ENCODE measurements at places on chromosomes 4 and X.

GRCh38 chr4:38069271-38069760 lies 109.1 kb downstream of the PTTG2 start:
- DNase-seq = no peak

DNA sequence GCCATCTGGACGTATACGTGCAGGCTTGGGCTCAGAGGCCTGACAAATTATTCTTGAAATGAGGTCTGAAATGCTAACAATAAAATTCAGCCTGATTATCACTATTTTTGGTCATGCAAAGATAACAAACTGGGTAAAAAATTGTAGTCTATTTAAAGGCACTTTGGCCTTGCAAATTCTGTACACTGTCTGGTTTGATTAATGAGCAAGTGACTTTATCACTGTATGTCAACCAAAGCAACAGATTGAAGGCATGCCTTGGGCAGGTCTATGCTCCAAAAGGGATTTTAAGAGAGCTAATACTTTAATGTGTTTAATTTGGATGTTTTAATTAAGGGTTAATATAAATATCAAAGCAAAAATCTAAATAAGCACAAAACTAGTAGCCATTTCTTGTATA lies 1034.9 kb upstream of the GRID2 start:
- DNase-seq = no peak

- DNase-seq = no peak
Measured at GRCh38 chr4:113692809-113693411, 68.6 kb downstream of the CAMK2D start.

- DNase-seq = no peak
Measured at GRCh38 chr4:8326206-8326605, 56.7 kb downstream of the HTRA3 start.

GRCh38 chr4:137370206-137370633 lies 162.1 kb downstream of the PCDH18 start:
- no peak for DNase-seq

DNA sequence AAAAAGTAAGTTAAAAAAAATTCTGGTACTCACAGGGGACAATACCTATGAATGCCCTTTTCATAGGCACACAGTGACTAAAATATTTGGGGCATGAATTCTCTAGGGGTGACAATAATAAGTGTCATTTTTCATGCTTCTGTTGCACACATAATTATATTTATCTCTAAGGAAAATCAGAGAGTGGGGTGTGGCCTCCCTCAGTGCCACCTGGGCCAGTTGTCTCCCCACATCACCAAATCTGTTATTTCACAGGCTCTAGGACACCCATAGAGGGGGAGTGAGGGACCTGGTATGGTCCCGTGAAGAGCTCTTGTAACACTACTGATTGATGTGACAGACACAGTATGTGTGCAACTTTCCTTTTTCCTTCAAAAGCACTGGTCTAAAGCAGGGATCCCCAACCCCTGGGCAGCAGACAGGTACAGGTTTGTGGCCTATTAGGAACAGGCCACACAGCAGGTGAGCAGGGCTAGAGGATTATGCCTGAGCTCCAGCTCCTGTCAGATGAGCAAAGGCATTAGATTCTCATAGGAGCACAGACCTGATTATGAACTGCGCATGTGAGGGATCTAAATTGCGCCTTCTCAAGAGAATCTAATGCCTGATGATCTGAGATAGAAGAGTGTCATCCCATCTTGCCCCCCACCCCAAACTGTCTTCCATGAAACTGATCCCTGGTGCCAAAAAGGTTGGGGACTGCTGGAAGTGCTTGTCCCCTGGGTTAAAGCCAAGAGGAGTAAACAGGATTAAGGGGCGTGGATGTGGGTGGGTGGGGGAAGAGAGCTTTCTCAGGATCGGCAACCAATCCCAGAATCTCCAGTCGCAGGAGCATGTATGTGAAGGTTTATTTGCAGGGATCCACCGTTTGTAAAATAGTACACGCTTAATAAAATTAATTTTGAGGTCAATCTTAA lies 856 bp downstream of the SLC9B1 start:
- no peak for DNase-seq

GRCh38 chr4:150323406-150324325 lies 245.4 kb downstream of the DCLK2 start:
- no peak for DNase-seq

GRCh38 chrX:106939566-106939965 lies 19.4 kb downstream of the CLDN2 start:
- DNase-seq = no peak

DNA sequence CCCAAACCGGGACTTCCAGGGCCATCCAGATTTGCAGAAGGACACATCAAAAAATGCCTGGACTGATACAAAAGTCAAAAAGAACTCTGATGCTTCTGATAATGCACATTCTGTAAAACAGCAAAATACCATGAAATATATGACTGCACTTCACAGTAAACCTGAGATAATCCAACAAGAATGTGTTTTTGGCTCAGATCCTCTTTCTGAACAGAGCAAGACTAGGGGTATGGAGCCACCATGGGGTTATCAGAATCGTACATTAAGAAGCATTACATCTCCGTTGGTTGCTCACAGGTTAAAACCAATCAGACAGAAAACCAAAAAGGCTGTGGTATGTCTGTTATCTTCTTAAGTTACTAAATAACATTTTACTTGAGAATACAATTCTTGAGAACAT lies 9.2 kb downstream of the PLK4 start:
- DNase-seq = no peak

- DNase-seq = no peak
Measured at GRCh38 chr4:105461621-105462382, 12.1 kb downstream of the PPA2 start.

DNA sequence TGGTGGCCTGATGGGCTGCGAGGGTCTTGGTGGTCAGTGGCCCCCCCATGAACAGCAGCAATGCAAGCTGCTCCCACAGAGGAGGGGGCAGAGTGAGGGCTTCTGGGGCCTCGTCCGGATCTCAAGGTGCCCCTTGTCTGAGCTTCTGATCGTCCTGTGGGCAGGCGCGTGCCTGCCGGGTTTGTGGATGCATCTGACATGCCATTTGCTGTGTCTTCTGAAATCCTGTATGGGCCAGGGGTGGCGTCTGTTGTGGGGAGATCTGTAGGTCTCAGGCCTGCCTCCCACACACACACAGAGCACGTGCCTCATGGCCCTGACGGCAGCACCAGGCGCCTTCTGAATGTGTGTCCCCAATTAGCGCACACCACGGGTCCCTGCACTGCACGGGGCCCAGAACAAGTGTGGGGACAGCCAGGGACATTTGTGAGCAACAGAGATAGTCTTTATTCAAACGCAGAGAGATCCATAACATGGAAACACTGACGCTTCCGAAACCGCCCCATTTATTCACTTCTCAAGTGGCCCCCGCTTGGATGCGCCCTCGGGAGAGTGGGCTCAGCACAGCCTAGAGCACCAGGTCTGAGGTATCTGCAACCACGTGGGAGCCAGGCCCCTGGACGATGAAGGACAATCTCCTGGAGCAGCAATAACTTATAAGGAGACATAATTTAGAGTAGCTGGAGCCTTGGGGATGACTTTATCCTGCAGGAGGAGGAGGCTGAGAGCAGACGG lies 5.7 kb downstream of the SPON2 start:
- DNase-seq = peak; percentile 22

DNA sequence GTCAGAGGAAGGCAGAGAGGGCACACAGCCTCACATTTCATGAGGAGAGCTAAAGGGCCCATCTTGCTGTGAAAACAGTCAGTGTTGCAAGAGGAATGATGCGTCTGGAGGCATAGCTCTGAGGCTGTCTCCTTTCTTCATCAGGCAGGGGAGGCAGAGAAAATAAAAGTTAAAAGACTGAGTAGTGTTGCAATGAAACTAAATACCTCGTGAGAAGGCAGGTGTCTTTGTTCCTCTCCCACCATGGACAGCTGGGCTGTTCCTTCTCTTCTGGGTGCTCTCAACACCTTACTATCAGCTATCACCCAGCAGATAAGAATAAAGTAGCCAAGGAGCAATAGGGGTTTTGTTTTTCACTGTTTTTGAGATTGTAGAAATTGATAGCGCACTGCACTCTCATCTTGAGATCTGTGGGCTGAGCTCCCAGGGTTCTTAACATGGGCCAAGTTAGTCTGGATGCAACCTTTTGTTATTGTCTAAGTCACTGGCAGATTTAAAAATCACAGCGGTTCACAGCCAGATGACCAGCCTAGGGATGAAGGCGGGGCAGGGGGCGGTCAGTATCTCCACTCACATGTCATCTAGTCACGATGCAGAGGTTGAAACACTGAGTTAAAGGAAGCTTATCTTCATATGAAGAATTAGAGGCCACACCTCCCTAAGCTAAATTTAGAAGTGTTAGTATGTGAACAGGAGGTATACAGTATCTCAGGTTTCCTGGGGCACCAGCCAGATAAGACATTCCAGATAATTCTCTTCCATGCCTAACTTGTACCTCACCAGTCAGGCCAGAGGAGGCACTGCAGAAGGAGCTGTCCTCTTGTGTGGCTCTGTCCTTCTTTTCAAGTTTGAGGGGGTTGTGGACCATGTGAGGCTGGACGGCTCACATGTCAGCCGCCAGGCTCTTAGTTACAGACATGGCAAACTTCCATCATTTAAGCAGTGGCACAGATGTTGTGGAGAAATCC lies 36.9 kb downstream of the PARM1 start:
- DNase-seq = no peak

DNA sequence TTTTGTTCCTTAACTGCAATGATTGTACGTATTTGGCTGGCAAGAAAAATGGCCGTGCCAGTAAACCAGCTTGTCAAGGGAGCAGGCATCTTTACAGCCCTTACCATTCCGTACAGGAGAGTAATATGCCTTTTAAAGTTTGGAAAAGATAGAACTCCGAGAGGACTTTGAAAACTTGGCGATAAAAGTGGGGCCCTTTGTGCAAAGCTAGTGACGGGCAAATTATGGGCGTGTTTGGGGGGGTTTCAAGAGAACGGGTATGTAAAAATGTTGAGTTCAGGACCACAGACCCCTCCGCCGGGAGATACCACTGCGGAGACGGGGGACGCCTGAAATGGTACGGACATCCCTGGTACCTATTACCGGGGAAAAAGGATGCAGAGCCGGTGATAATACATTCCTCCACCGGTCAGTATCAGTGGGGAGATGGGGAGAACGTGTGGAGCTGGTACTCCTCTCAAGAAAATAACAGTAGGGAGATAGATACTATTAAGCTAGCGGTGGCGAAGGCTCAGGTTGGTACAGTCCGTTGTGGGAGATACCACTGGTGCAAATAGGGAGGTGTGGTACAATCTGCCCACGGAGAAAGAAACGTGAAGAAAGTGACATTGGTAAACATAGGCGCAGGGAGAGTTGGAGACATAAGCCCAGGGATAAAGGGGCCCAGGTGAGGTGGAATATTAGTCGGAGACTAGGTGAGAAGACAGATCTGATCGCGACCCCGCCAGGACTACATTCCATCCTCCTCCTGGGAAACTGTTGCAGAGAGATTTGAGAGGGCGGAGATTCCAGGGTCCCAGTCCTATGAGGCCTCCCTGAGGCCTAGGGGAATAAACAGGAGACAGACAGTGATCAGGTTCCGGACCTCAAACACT lies 14.5 kb downstream of the SPACA5 start:
- peak; percentile 84 for DNase-seq

DNA sequence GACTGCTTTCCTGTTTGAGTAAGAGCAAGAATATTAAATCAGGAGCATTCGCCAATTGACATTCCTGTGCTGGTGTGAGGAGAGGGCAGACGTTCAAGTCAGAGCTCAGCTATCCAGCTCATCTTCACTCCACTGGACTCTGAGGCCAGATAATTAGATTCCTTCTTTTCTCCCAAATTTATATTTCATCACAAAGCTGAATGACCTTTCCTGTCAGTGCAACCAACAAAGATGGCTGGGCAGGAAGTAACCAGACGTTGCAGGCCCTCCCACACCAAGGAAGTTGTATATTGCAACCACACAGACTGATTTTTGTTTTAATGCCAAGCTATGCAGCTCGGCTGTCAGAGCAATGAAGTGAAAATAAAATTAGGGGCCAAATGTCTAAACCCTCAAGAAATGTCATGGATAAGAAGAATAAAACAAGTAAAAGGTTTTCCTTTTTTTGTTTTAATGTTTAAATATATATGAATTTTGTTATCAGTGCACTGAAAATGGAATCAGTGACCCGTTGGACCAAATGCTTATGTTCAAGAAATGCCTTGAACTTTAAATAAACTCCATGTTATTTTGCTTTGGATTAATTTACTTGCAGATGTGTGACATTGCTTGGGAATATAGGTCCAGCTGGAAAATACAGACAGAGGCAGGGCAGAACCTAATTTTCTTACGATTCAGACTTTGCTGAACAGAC lies 578.9 kb upstream of the FAT1 start:
- no peak for DNase-seq

GRCh38 chr4:142202404-142203332 lies 566.3 kb downstream of the IL15 start:
- peak; percentile 41 for DNase-seq

DNA sequence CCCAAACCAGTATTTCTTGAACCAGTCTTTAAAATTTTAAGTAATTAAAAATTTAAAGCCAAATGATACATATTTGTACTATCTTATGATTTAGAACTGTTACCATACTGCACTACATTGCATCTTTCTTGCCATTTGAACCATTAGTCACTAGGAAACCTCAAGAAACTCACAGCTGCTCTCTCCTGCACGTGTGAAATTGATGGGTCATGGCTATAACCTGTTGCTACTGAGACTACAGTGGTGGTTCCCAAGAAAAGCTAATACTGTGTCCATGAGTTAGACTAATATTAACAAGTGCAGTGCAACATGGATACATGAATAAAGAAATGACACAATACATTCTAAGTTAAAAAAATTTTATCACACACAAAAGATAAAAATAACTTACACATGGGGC lies 88.4 kb downstream of the PDE5A start:
- DNase-seq = no peak

- DNase-seq = no peak
Measured at GRCh38 chrX:130165181-130165702, 399 bp downstream of the AIFM1 start.

GRCh38 chr4:4762909-4763821 lies 96.3 kb upstream of the MSX1 start:
- no peak for DNase-seq

GRCh38 chr4:11769434-11769833 lies 340.7 kb upstream of the HS3ST1 start:
- no peak for DNase-seq

DNA sequence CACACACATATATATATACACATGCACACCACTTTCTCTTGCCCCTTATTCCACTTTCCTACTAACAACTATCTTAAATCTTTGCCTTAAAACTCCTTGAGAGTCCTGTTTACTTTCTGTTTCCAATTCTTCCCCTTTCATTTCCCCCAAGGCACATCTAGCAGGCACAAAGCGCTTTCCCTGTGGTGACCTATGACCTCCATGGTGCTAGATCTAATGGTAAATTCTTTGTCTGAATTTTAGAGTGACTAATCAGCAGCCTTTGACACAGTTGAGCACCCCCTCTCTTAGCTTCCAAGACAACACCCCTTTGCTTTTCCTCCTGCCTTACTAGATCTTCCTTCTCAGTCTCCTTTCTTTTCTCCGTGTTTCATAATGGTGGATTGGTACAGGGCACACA lies 236.4 kb upstream of the TTC29 start:
- no peak for DNase-seq

DNA sequence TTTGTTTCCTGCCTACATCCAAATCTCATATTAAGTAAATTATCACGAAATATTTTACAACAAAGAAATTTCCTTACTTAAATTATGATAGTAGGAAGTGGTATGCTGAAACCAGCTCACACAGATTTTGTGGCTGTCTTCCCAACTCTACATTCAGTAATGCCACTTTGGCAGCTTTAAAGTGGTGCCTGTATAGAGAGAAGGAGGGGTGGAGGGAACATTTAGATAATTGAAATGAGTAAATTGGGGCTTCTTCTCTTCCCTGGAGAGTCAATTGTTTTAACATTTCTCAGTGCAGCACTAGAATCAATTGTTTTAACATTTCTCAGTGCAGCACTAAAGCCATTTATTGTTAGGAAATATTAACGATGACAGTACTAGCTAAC lies 1323.1 kb downstream of the PCDH7 start:
- DNase-seq = no peak

GRCh38 chr4:14726877-14727361 lies 275.4 kb upstream of the CPEB2 start:
- DNase-seq = peak; percentile 42

Measured in RPMI8226 (cell line).